Cardiac muscle cell (in vitro differentiated cells and primary cell): ENCODE measurements at places on chromosomes 3 and 15.
A peak's percentile ranks its signal among the peaks of the same experiment; 100 is the strongest.

GRCh38 chr3:151282921-151283320, 4.6 kb upstream of the P2RY14 start:
- peak; percentile 79 for DNase-seq

DNA sequence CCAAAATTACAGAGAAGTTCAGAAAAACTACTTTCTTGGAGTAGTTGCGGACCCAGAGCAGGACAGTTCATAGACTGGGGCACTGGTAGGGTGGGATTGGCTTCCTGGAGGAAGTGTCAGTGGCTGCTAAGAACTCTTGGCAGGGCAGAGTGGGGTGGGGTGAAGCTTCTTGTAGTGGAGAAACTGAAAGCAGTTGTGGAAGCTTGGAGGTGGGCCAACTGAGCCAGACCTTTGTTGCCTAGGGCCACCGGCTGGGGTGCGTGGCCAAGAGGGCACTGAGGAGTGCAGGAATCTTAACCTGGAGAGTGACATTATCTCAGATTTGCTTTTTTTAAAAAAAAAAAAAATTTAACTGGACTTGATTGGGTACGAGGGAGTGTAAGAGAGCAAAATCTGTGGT, 3.1 kb downstream of the KAT2B start:
- peak; percentile 44 for DNase-seq

- DNase-seq, result no peak
Observed at GRCh38 chr3:168808596-168808995, 712.9 kb upstream of the GOLIM4 start.

GRCh38 chr3:48762816-48763215, 45.8 kb upstream of the IP6K2 start:
- DNase-seq, result no peak

GRCh38 chr3:194540274-194540905, 53.6 kb upstream of the ATP13A3 start:
- no peak for DNase-seq

DNA sequence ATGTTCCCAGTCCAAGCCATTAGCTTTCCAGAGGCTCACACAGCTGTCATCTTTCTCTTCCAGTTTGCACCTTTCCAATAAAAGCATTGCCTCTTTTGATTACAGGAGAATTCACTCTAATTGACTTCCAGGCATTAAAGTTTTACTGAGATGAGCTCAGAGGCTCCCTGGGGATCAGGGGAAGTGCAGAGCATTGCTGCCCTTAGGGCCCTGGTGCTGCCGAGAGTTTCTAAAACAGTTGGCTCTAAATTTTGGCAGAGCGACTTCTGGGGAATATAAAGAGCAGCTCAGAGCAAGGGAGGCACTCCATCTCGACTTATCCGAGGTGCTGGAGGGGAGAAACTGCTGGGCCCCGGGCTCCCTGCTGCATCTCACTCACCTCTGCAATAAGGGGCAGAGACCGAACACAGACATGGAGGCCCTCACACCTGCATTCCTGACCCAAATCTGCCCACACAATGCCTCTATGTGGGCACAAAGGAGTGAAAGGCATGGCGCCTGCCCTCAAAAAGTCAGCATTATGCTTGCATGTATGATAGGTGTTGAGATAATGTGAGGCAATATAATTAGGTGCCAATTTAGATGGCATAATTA, 61.7 kb downstream of the SCN11A start:
- DNase-seq, result no peak

- DNase-seq, result no peak
Observed at GRCh38 chr3:52247409-52248164, 2.0 kb downstream of the PPM1M start.

DNA sequence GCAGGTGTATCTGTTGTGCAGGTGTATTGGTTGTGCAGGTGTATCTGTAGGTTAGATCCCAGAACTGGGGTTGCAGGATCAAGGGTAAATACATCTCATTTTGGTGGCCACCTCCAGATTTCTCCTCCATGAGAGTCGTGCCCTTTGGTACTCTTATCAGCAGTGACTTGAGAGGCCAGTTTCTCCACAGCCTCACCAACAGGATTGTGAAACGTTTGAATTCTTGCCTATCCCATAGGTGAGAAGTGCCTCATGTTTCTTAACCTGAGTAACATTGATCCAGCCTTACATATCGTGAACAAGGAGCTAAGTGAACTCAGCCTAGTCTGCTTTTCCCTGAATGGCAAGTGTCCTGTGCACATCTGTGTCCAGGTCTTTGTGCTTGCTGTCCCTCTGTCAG, 55.4 kb downstream of the CMTM8 start:
- DNase-seq, result no peak

- no peak for DNase-seq
Observed at GRCh38 chr3:105661461-105661860, 207.4 kb downstream of the CBLB start.

GRCh38 chr3:8657804-8658305, 13.3 kb upstream of the SSUH2 start:
- no peak for DNase-seq
